DMS53 (cell line): ENCODE measurements at places on chromosomes 4 and X.

GRCh38 chr4:42327323-42327722, 70.0 kb upstream of the SHISA3 start:
- no peak for DNase-seq

DNA sequence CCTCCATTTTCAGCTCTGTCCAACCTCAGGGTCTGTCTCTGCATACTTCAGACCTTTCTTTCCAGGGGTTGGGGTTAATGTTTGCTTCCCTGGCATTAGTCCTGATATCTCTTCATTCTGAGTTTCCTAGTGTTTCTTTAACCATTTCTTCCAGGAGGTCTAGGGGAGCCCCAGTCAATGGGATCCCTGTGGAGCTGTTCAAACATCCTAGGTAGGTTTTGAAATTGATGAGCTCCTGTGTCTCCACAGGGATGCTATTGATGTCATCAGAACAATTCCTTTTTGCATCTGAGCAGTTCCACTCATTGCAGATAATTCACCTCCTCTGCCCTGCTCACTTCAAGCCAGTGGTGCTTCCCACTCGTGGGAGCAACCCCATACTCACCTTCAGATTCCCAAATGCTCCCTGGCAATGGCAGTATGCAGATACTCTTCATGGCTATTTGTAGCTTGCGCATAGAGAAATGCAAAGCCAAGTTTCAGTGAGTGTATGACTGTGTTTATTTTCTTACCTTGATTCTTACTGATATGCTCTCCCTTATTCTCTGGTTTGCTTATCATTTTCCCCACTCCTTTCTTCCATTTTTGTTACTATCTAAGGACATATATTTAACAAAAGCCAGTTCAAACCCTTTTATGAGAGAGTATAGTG, 33.7 kb upstream of the LIMCH1 start:
- DNase-seq: no peak

- DNase-seq: no peak
Measured at GRCh38 chrX:110046001-110046400, 43.1 kb downstream of the TMEM164 start.

- DNase-seq: no peak
Measured at GRCh38 chr4:181030961-181031360, 1212.2 kb upstream of the TENM3 start.

- no peak for DNase-seq
Measured at GRCh38 chr4:113790478-113790877, 28.9 kb upstream of the CAMK2D start.

DNA sequence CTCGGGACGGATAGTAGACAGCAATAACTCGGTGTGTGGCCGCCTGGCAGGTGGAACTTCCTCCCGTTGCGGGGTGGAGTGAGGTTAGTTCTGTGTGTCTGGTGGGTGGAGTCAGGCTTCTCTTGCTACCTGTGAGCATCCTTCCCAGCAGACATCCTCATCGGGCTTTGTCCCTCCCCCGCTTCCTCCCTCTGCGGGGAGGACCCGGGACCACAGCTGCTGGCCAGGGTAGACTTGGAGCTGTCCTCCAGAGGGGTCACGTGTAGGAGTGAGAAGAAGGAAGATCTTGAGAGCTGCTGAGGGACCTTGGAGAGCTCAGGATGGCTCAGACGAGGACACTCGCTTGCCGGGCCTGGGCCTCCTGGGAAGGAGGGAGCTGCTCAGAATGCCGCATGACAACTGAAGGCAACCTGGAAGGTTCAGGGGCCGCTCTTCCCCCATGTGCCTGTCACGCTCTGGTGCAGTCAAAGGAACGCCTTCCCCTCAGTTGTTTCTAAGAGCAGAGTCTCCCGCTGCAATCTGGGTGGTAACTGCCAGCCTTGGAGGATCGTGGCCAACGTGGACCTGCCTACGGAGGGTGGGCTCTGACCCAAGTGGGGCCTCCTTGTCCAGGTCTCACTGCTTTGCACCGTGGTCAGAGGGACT, 5.7 kb upstream of the MSANTD1 start:
- DNase-seq: no peak

DNA sequence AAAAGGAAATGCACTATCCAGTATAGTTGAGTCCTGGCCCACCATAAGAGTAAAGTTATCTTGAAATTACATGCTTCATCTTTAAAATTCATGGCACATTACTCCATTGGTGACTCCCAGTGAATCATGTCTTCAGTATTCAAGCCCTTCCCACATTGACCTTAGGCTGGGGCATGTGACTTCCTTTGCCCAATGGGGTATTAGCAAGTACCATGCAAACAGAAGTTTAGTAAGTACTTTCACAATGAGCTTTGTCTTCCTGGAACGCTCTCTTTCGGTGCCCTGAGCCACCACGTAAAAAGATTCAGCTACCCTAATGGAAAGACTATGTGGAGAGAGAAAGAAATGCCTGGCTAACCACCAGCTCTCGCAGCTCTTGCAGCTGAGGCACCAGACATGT, 235.4 kb downstream of the HNRNPD start:
- DNase-seq: no peak

DNA sequence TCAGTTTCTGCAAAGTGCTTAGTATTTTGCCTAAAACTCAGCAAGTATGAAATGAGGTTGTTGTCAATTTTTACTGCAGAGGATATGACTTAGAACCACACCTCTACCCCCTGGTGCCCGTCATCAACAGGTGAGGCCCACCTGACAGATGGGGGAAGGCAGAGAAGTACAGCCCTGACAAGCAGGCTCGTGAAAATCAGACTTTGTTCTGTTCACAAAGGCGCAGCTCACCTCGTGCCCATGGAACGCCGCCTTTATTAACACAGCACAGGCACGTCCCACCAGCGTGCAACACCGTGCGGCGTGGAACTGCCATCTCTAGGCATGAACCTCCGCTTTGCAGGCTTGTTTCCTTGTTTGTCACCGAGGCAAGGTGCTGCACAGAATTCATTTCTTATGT, 13.3 kb downstream of the CYP4V2 start:
- no peak for DNase-seq

DNA sequence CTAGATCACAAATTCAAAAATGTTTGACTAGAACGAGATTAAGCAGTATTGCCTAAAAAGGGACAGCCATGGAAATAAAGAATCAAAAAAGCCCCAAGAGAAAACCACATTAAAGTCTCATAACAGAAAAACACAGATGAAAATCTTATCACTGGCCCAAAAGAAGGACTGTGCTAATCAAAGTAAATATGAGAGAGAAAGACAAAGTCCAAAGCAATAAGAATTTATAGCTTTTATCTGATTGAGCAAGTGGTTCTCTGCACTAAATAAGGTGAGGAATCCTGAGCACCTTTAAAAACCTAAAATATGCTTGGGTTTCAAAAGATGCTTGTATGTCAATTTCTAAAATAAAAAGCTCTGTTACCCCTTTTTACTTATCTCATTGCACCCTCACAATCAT, 409.3 kb downstream of the GASK1B start:
- no peak for DNase-seq

GRCh38 chrX:15349046-15349445, 13.7 kb upstream of the PIGA start:
- DNase-seq: peak; percentile 84

- no peak for DNase-seq
Measured at GRCh38 chrX:43003204-43003565, 225.2 kb upstream of the PPP1R2C start.

DNA sequence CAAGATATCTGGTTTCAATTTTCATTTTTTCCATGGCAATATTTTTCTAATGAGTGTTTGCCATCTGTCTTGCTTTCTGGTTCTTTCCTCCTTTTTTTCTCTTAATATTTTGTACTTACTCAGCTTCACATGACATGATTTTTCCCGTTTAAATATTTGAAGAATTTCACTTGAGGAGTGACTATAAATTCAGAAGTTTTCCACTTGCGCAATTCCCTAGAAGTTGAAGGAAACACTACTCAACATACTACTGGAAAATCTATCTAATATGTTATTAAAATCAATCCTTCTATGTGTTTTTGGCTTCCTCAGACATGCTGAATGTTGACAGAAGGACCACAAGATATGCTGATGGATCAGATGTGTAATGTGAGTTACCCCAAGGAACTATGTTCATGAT, 36.8 kb upstream of the BANK1 start:
- DNase-seq: no peak

- no peak for DNase-seq
Measured at GRCh38 chr4:123528501-123529277, 132.1 kb downstream of the SPRY1 start.

DNA sequence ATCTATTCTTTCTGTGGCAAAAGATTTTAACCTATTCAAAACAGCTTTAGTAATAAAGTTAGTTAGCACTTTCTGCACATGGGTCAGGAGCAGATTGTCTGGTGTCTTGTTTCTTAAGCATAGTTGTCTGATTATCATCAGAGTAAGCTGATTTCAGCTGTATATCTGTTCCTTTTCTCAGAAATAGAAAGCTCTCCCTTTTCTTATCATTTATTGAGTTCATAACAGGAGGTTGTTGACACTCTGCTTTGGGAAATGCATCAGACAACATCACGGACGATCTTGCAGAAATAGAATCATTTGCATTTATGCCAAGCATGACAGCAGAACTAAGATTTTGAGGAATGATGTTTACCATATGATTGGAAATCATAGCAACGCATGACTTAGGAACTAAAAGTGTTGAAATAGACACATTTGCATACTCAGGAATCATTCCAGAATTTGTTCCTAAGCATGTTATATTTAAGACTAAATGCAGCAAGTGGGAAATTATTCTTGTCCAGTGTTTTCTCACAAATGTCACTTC, 66.7 kb downstream of the RBMX2 start:
- no peak for DNase-seq

DNA sequence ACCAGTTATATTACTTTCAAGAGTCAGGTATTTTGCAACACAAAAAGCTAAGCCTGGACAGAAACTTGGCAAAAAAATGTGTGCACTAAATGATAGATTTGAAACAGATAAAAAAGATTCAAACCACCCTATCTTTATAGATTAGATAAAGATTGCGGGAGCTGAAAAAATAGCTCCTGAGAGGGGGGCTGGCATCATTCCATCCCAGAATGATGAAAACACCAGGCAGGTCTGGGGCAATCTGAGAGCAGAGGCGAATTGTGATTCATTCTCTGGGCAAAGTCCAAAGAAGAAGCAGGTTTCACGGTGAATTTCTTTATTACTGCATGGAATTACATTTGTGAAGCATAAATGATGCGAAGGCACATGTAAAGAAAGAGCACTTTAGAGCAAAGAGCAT, 168.5 kb upstream of the DMD start:
- DNase-seq: no peak

- DNase-seq: no peak
Measured at GRCh38 chr4:141121101-141121500, 12.2 kb downstream of the RNF150 start.

GRCh38 chrX:13487731-13488505, 81.5 kb upstream of the EGFL6 start:
- DNase-seq: peak; percentile 65

GRCh38 chr4:78372355-78372988, 179.1 kb upstream of the ANXA3 start:
- no peak for DNase-seq

- peak; percentile 70 for DNase-seq
Measured at GRCh38 chr4:140757232-140757630, 1.0 kb upstream of the TBC1D9 start.
